ENCODE measurements at places on chromosomes 4 and X. TPM values are rescaled to one million over a fixed set of nuclear protein-coding genes. Genes with fewer than 3 reads are reported as not detected.

DNA sequence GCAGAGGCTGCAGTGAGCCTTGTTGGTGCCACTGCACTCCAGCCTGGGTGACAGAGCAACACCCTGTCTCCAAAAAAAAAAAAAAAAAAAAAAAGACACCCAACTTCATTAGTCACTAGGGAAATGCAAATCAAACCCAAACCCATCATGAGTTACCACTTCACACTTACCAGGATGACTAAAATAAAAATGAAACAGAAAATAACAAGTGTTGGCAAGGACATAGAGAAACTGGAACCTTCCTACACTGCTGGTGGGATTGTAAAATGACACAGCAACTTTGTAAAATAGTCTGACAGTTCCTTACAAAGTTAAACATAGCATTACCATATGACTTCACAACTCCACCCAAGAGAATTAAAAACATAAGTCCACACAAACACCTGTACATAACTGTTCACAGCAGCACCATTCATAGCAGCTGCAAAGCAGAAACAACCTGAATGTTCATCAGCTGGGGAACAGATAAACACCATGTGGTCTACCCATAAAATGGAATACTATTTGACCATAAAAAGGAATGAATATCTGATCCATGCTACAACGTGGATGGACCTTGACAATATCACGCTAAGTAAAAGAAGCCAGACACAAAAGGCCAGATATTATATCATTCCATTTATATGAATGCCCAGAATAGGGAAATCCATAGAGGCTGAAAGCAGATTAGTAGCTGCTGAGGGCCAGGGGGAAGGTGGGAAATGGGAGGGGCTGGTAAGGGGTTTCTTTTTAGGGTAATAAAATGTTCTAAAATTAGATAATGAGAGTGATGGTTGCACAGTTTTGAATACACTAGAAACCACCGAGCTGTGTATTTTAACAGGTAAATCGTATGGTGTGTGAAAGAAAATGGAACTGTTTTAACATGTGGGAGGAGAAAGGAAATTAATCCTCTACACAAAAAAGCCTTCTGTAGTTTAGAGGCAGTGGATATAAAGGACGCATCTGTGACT, 18.3 kb downstream of the CD99L2 start:
- no peak for DNase-seq

Gene WNK3
- 1.6 TPM for total RNA-seq

Gene ANKRD50
- 17.3 TPM for total RNA-seq

DNA sequence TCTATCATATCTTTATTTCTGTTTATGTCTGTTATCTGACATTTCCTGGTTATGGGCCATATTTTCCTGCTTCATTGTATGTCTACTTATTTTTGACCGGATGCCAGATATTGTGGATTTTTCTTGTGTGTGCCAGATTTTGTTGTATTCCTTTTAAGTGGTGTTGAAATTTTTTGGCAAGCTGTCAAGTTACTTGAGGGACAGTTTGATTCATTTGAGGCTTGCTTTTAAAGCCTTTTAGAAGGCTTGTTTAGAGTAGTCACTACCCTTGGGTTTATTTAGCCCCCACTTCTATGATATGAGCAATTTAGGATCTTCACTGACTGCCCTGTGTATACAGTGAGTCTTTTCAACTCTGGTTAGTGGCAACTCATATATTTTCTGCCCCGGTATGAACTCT, 29.2 kb upstream of the NPY2R start:
- peak; percentile 16 for DNase-seq

- DNase-seq, result no peak
Observed at GRCh38 chr4:89324671-89325070, 17.1 kb upstream of the GPRIN3 start.

DNA sequence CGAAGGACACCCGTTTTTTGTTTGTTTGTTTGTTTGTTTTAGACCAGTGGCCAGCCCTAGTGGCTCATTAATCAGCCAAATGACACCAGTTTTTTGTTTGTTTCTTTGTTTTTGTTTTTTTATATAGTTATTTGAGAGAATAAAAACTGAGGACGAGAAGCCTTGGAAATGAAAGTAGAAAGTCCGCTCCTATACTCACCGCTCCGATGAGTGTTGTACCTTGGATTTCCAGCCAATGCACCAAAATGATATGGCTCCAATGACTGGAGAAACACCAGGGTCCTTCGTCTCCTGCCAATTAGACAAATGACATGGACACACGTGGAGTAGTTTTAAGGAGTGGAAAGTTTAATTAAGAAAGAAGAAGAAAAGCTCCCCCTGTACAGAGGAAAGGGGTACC, 87.9 kb downstream of the ZXDA start:
- DNase-seq, result no peak

Gene GUCY1A1
- not detected for total RNA-seq

DNA sequence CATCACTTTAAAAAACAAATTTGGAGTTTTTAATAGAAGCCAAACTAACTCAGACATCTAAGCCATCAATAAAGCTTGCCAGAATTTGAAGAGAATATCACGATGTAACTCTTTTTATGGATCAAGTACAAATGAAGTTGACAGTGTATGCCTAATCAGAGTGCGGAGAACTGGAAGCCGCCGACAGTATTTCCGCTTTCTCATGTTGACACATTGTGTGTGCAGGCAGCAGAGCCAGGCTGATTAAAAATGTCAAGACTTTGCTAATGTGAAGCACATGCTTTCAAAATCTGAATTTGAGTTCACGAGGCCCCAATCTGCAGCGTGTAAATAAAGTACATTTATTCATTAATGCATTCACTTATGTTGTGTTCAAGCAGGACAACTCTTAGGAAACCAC, 161.2 kb downstream of the TENM3 start:
- DNase-seq, result no peak

DNA sequence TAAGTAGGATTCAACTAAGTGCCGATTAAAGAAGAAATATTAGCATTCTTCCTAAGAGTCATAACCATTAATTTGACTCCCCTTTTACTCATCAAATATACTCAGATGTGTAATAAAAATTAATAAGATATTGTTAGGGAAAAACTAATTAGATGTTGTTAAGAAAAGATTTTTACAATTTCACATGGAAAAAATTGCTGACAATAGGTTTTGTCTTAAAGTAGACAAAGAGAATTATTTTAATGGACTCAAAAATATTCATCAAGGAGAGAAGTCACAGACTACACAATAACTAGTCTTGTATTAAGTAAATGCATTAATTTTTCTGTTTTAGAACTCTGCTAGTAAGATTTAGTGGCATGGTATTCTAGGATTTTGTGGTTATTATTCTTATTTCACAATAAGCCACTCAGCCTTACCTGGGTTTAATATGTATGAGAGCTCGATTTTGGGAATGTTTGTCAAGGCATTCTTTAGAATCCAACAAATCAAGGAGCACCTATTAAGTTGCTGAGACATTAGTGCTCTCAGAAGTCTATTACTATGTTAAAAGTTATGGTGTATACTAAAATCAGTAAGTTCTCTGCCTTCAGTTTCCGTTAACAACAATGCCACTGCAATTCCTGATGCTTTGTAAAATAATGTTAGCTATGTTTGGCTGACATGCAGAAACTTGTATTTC, 110.2 kb upstream of the UGT8 start:
- DNase-seq, result peak; percentile 48

Gene USP17L22
- total RNA-seq, result not detected

- DNase-seq, result peak; percentile 54
Observed at GRCh38 chr4:110854021-110854678, 231.3 kb upstream of the PITX2 start.

Gene C4orf51
- not detected for total RNA-seq

Gene MAGED2
- total RNA-seq, result 88.6 TPM

DNA sequence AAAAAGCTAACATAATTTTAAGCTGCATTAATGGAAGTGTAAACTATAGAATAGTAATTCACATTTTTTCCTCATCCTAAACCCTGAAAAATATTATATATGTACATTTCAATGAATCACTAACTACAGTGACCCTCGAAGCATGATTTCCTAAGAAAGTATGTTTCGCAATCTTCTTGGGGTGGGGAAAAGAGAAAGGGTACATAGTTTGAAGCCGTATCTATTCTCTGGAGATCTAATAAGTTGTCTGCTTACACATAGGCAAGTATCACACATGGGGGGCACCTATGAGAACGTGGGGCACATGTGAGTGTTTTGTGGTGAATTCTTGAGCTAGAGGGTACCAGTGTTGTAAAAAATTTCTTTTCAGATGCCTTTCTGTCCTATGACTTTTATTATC, 71.2 kb downstream of the JADE1 start:
- DNase-seq, result no peak

Gene AFM
- total RNA-seq, result not detected

Gene CXCL11
- 0.44 TPM for total RNA-seq

Gene DUX4
- total RNA-seq, result not detected

- DNase-seq, result peak; percentile 78
Observed at GRCh38 chr4:135508006-135508714, 1306.6 kb upstream of the PABPC4L start.

DNA sequence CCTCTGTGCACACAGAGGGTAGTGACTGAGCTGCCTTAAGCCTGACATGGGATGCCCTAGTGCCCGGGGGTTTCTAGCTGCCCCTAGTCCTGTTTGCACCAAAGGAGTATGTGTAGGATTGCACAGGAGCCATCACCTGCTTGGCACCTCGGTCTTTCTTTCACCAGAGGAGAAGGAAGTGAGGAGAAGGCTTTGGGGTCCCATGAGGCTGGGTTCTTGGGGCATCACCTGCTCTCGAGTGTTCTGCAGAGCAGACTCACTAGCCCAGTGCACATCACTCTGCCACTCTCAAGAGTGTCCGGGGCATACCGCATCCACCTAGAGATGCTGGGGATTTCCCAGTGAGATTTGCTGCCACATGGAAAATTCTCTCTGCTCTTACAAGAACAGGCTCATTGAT, 40.5 kb upstream of the GPR78 start:
- DNase-seq, result no peak

Gene MBNL3
- 12.4 TPM for total RNA-seq

DNA sequence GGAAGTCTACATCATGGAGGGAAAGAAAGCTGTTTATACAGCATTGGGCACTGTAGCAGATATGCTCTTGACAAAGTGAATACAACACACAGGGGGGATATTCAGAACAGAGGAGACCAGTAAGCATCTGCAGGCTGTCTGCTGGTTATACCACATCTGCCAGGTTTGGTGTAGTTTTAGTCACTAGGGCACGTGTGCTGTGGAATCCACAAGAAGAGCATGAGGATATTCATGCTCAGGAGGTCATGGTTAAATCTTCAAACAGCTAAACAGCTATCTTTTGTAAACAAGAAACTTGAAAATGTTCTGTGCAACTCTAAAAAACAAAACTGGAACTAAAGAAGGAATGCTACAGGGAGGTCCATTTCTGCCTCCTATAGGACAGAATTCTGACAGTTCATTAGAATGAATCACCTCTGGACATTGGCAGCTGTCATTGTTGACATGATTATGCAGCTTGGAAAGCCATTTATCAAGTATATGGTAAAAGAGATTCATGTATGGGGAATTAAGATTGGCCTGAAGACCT, 175.8 kb downstream of the RCHY1 start:
- DNase-seq, result no peak

- no peak for DNase-seq
Observed at GRCh38 chrX:119646515-119646914, 40.3 kb upstream of the NKRF start.

GRCh38 chrX:118679290-118679689, 48.1 kb upstream of the IL13RA1 start:
- DNase-seq, result no peak

DNA sequence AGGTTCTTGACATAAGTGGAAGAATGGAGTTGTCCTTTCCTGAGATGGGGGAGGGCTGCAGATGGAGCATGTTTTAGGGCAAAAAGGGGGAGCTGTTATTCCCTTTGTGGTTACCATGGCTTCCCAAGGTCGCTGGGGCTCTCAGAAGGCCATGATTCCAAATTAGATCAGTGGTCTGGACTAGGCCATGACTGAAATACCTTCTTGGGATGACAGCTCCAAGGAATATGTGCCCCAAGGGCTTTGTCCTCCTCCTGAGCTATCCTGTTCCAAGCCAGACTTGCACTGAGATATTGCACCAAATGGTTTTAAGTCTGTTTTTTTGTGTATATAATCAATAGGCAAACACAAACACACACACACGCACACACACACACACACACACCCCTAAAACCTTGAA, 3.0 kb upstream of the RBPJ start:
- no peak for DNase-seq

- DNase-seq, result no peak
Observed at GRCh38 chrX:24241822-24242648, 71.8 kb downstream of the SUPT20HL2 start.

DNA sequence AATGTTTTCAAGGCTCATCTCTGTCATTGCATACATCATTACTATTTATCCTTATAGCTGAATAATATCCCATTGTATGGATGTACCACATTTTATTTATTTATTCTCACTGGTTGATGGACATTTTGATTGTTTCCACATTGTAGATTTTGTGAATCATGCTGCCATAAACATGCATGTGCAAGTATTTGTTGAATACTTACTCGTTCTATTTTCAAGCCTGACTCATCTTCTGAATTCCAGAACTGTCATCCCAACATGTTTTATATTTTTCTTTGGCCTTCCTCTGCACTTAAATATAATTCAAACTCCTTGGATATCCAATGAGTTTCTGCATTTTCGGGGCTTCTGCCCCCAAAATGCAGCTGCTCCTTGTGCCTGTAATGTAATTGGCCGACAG, 77.6 kb downstream of the MXRA5 start:
- DNase-seq, result peak; percentile 74

DNA sequence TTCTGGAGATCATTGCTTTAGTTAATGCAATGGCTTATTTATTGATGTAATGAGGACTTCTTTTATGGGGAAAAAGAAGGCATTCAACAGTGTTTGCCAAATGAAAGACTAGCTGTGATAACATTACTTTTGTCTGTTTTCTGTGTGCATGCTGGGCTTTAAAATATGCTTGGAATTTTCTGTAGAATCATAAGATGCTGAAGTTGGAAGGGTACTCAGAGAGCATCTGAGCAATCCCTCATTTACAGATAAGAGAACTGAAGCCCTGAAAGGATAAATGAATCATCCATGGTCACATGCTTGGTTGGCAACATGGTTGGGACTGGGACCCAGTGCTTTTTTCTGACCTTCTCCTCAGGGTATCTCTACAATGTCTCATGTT, 31.4 kb upstream of the PITX2 start:
- no peak for DNase-seq

Gene IBSP
- not detected for total RNA-seq

GRCh38 chrX:87874043-87874442, 356.4 kb downstream of the KLHL4 start:
- DNase-seq, result no peak

- DNase-seq, result no peak
Observed at GRCh38 chr4:153824501-153824900, 35.6 kb upstream of the SFRP2 start.

- no peak for DNase-seq
Observed at GRCh38 chr4:159027535-159027934, 75.3 kb upstream of the RAPGEF2 start.

DNA sequence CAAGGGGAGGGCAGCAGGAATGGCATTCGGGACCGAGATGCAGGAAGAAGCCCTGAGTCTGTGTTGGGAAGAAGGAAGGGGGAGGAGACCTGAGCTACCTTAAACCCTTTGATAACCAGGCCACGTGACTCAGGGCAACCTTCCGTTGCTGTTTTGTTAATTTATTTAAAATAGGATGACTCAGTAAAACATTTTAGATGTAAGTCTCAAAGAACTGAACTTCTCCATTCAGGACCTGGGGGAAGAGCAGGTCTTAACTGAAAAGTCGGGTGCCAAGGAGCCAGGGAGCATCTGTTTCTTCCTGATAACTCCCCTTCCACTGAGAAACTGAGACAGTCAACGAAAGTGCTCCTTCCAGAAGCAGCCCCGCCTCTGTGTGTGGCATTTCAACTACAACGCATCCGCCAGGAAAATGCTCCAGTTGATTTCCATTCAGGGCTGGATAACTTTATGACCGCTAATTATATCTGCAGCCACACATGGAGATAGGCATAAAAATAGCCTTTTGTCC, 88.0 kb downstream of the IRF2 start:
- DNase-seq, result no peak

GRCh38 chr4:124851741-124852140, 139.2 kb upstream of the ANKRD50 start:
- DNase-seq, result no peak
